Type B pancreatic cell (in vitro differentiated cells): ENCODE measurements at places on chromosomes 16 and 17. TPM values are rescaled to one million over a fixed set of nuclear protein-coding genes. Genes with fewer than 3 reads are reported as not detected.
A peak's percentile ranks its signal among the peaks of the same experiment; 100 is the strongest.

DNA sequence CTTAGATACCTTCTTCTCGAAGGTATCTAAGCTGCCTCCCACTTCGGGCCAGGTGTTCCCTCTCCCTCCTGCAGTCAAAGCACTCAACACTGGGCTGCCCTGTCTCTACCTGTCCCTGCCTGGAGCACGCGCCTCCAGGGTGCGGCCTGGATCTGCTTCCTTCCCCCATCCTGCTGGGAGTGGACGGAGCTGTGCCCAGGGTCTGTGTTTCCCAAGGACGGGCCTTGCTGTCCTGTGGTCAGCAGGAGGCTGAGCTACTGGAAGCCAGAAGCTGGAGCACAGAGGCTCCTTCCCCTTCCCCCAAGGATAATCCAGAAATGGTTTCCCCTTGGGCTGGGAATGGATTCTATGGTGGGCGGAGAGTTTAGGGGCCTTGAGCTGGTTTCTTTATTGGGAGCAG, 16.7 kb downstream of the LLGL2 start:
- no peak overlapping the region for H3K4me3 ChIP-seq
- no peaks in the 10 kb centered on the region for H3K36me3 ChIP-seq
- H3K4me1 ChIP-seq: peaks cover 12% of the 10 kb centered on the region
- DNase-seq: no peak
- H3K27ac ChIP-seq: peak overlapping the region; percentile 76

DNA sequence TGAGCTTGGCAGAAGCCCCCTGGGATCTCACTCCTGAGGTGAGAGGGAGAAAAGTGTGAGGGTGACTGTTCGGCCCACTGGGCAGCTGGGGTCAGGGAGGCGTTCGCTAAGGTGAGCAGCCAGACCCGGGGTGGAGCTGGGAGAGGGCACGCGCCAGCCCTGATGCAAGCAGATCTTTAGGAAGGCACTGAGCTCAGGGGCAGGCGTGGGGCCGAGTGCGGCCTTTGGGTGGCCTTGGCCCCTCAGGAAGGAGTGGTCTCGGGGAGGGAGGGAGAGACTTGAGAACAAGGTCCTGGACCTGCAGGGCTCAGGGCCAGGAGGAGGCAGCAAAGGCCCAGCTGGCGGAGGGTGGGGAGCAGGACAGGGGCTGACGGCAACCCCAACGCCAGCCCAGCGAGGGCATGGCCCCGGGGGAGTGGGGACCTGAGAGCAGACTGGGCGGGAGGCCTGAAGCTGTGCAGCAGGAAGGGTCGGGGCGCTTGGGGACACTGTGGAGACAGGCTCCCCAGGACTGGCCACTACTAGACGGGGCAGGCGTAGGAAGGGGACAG, 14.5 kb upstream of the WDR45B start:
- no peak overlapping the region for H3K4me3 ChIP-seq
- peaks cover 6% of the 10 kb centered on the region for H3K4me1 ChIP-seq

OTOP3 gene
- total RNA-seq: 0.80 and 1.3 TPM in 2 replicates

- peak overlapping the region; percentile 36 for H3K27ac ChIP-seq
- peaks cover 22% of the 10 kb centered on the region for H3K4me1 ChIP-seq
- H3K27me3 ChIP-seq: no peaks in the 10 kb centered on the region
- DNase-seq: no peak
Observed at GRCh38 chr16:31451681-31452351, 7.5 kb upstream of the ARMC5 start.
